ENCODE measurements at places on chromosomes 12 and 14.

DNA sequence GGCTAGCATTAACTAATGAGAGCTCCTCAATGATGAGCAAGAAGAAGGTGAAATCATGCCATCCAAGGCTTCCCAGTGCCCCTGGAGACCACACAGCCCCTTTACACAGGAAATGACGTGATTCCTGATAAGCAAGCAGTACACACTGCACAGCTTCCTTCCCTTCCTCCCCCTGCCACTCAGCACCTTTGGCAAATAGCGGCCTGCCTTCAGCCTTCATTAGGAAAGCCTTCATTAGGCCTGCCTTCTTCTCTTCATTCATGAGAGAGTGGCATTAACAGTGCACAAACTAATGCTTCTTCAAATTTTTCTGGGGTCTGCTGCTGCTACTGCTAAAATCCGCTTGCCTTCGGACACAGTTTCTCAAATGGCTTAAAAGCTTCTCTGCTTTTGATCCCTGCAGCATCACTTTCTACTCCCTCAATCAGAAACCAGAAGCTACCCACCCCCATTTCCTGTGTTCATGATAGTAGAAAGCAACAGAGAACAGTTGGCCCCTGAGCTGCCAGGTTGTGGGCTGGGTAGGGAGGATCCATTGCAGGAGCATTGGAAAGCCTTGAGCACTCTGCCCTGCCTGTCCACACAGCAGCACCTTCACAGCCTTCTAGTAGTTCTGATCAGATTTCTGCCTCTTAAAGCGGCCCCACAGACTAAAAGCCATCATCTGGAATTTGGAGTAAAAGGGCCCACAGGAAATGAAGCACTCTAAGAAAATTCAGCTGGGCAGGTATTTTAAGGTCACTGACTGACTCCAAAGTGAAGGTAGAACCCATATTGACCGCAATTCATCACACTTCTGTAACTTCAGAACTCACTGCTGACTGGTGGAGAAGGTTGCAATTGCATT lies 103.8 kb upstream of the ETV6 start:
- no peak for DNase-seq

DNA sequence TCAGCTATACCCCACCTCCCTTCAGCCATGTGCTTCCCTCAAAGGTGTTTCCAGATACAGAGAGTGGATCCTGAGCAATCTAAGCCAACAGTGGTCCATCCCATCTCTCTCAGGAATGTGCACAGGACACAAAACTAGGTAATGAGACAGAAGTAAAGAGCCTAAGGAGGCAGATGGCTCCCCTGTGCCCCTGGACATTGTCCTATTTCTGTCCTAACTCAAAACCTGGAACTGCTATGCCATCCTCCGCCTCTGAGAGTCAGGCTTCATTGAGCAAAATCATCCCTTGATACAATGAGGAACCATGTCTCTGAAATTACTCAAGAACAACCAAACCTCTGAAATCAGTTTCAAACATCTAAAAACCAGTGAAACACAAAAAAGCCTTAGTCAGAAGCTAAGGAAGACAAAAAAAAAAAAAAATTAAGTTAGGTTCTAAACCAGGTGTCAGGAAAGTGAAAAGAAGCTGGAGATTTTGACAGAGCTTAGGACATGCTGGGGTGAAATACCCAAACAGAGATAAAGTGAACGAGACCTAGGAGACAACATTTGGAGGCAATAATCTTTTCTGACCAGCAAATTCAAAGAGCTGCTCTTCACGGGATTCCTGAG lies 200.3 kb upstream of the PLEKHG7 start:
- DNase-seq, result peak; percentile 59

GRCh38 chr12:38124247-38125012 lies 192.1 kb upstream of the ALG10B start:
- no peak for DNase-seq

- no peak for DNase-seq
Observed at GRCh38 chr12:39603065-39603464, 16.5 kb downstream of the ABCD2 start.

All from Ammon's horn (tissue), 1 donor.